ENCODE measurements at places on chromosomes 1 and 21.

DNA sequence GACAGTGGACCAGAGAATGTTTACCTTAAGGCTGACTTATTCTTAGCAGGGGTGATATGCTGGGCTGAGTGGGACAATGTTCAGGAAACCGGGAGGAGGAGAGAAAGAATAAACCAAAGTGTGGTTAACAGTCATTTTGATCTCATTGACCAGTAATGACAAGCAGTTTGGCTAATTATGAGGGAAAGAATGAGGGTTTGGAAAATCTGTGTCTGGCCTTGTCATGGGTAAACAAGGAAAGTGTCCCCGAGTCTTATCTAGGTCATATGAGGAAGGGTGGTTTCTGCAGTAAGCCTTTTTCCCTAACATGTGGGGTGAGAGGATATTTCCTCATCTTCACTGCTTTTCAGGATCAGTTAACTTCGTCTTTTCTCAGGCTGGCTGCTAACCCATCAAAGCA, 155.0 kb downstream of the TPR start:
- no peaks in the 10 kb centered on the region for H3K36me3 ChIP-seq
- DNase-seq, result no peak
- H3K27ac ChIP-seq, result no peak overlapping the region
- no peaks in the 10 kb centered on the region for H3K4me1 ChIP-seq

DNA sequence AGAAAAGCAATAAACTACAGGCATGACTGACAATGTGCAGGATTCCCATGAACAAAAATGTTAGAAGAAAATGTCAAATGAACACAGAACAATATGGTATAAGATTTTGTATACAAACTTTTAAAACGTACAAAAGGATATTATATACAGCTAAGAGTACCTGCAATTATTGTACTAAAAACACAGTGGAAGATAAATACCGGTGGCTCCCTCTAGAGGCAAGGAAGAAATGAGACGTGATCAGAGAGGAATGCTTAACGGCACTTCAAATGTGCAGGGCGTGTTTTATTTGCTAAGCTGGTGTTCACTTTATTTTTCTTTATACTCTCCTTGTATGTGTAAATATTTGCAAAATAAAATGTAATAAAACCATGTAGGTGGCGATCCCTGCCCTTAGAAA, 191.8 kb upstream of the SAMSN1 start:
- no peaks in the 10 kb centered on the region for H3K4me1 ChIP-seq
- H3K27me3 ChIP-seq, result no peaks in the 10 kb centered on the region
- H3K4me3 ChIP-seq, result no peak overlapping the region
- H3K27ac ChIP-seq, result no peak overlapping the region
- DNase-seq, result peak; percentile 12

- peaks cover 22% of the 10 kb centered on the region for H3K4me1 ChIP-seq
- H3K27me3 ChIP-seq, result no peaks in the 10 kb centered on the region
- H3K27ac ChIP-seq, result no peak overlapping the region
Observed at GRCh38 chr1:25743164-25744139, 56.5 kb upstream of the SELENON start.

DNA sequence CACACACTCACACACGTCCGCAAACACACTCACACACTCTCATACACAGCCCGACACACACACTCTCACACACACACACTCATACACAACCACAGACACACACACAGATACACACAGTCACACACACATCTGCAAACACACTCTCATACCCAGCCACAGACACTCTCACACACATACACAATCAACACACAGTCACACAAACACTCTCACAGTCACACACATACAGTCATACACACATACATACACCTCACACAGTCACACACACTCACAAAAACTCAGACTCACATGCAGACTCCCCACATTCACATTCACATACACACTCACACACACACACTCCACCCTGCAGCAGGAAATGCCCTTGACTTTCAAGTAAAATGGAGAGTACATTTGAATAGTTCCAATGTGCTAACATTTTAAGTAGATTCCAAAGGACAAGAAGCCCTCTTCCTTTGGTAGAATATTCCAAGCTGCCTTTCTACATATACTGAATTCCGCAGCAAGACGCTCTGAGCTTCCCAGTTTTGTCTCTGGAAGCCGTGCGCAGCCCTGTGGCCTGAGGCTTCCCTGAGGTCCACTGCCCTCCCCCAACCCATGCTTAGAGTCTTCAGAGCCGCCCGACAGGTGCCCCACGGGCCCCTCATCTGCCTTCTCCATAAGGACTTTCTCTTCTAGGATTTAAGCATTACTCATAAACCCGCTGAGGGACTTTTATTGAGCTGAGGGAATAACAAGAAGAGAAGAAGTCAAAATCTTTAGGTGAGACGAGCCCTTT, 9.7 kb downstream of the BATF3 start:
- H3K27me3 ChIP-seq, result peaks cover 26% of the 10 kb centered on the region
- no peaks in the 10 kb centered on the region for H3K36me3 ChIP-seq
- H3K27ac ChIP-seq, result no peak overlapping the region

- peaks cover 44% of the 10 kb centered on the region for H3K36me3 ChIP-seq
- no peak overlapping the region for H3K4me3 ChIP-seq
- H3K27ac ChIP-seq, result no peak overlapping the region
- no peak for DNase-seq
- peaks cover 8% of the 10 kb centered on the region for H3K4me1 ChIP-seq
- no peaks in the 10 kb centered on the region for H3K27me3 ChIP-seq
Observed at GRCh38 chr1:185108321-185108720, 48.4 kb downstream of the TRMT1L start.

DNA sequence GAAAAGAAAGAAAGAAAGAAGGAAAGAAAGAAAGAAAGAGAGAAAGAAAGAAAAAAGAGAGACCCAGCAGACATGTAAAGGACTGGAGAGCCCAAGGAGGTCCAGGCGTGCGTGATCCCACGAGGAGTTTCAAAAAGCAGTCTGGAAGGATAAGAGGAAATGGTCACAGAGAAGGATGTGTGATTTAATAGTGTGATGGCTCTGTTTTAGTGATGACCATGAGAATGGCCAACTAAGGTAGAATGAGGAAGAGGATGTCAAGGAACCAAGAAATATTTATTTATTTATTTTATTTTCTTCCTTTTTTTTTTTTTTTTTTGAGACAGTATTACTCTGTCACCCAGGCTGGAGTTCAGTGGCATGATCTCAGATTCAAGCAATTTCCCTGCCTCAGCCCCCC, 25.5 kb downstream of the PTGS2 start:
- no peaks in the 10 kb centered on the region for H3K36me3 ChIP-seq
- no peaks in the 10 kb centered on the region for H3K27me3 ChIP-seq

DNA sequence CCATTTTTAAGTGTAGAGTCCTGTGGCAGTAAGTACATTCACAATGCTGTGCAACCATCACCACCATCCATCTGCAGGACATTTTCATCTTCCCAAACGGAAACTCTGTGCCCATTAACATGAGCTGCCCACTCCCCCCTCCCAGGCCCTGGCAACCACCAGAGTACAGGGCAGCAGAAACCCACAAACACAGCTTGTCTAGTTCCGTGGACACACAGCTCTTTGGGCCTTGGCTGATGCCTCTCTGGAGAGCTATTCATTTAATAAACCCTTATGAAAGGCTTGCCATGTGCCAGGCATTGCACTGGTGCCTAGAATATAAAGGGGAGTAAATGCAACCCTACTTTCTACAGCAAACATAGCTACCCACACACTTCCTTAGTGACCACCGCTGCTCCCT, 28.0 kb downstream of the STUM start:
- no peak overlapping the region for H3K27ac ChIP-seq
- H3K27me3 ChIP-seq, result no peaks in the 10 kb centered on the region
- H3K4me3 ChIP-seq, result no peak overlapping the region
- peaks cover 10% of the 10 kb centered on the region for H3K4me1 ChIP-seq
- H3K36me3 ChIP-seq, result no peaks in the 10 kb centered on the region
- no peak for DNase-seq

- peaks cover 11% of the 10 kb centered on the region for H3K27me3 ChIP-seq
- no peak for DNase-seq
- H3K4me1 ChIP-seq, result no peaks in the 10 kb centered on the region
- H3K4me3 ChIP-seq, result no peak overlapping the region
- H3K27ac ChIP-seq, result no peak overlapping the region
Observed at GRCh38 chr1:1630191-1630964, 1.6 kb upstream of the MMP23B start.

- H3K27ac ChIP-seq, result no peak overlapping the region
- no peak overlapping the region for H3K4me3 ChIP-seq
- DNase-seq, result no peak
- no peaks in the 10 kb centered on the region for H3K27me3 ChIP-seq
- H3K36me3 ChIP-seq, result peaks cover 3% of the 10 kb centered on the region
Observed at GRCh38 chr1:228283476-228284147, 75.8 kb downstream of the OBSCN start.

DNA sequence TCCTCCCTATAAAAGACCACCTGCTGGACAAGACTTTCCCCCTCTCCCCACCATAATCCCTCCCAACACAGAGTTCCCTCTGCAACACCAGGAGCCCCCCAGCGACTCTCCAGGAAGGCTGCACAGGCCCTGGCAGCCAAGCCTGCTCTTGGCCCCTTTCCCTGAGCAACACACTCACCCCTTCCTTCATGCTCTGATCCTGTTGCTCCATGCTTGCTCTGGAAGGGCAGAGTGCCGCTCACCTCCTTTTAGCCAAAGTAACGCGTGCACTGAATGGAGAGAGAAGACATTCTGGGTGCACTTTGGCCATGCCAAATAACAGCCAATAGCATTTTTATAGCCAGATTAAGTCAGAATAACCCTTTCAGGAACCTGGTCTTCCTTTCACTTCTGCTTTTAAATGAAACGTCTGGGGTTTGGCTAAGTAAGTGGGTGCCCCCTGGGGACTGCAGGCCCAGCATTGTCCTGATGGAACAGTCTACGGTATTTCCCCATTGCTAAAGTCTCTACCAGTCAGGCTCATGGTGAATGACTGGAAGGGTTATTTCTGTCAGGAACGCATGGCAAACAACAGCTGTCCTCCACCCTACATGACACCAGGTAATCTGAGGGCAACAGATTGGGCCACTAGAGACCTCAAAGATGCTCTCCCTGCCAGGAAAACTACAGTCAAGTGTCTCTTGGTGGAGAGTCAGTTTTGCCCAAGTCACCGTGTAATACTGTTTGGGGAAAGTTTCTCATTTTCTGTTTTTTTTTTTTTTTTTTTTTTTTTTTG, at the start of gene SLC2A5:
TSS of gene SLC2A5 (minus strand) at position 310 of the 775 bp plus-strand sequence. CDS start at position 211, 99 bp downstream.
- no peak for DNase-seq
- H3K36me3 ChIP-seq, result no peaks in the 10 kb centered on the region
- peaks cover 15% of the 10 kb centered on the region for H3K4me1 ChIP-seq
- no peaks in the 10 kb centered on the region for H3K27me3 ChIP-seq

DNA sequence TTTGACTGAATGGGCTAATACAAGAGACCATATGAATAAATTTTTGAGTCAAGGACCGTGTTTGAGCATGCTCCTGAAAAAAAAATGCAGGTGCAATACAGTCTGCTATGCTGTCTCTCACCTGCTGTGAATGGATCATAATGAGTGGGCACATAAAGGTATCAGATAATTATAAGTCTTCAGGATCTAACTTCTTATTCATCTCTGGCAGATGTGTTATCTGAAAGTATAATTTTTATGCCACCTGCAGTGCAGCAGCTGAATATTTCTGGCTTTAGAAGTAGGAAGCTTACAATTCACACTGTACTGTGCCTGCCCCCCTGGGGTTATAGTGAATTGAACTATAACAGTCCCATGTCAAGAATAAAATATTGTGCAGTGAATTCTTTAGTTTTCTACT, 333.3 kb downstream of the MRPL39 start:
- no peak overlapping the region for H3K27ac ChIP-seq
- H3K36me3 ChIP-seq, result no peaks in the 10 kb centered on the region
- no peak for DNase-seq
- peaks cover 6% of the 10 kb centered on the region for H3K27me3 ChIP-seq
